ENCODE measurements at places on chromosomes 6 and 20.

- no peak for DNase-seq
Measured at GRCh38 chr20:12976720-12977309, 32.0 kb upstream of the SPTLC3 start.

DNA sequence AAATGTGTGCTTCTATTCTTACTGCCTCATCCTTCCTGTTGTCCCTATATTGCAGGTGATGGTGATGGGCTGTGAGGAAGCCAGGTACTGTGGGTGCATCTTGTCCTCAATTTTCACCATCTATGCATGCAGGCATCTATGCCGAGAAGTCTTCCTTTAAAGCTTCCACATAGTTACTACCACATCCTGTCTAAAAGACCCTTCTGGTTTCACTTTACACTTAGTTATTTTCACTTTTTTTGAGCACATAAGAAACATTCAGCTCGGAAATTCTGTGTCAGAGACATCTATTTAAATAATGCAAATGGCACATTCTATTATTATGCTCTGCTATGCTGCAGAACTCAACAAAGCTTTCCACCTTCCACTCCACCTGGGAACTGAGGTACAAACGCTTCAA, 28.2 kb upstream of the FABP7 start:
- DNase-seq, result no peak

DNA sequence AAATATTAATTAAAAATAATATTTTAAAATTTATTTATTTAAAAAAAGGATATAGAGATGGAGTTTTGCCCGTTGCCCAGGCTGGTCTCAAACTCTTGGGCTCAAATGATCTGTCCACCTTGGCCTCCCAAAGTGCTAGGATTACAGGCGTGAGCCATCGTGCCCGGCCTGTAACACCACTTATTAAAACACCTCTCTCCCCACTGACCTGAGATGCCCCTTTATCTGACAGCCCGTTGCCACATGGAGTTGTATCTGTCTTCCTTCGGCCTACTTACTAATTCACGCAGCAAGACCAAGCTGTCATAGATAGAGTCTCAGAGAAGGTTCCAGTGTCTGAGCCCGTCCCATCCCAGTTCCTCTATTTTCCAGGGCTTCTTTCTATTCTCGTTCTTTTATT, 30.7 kb downstream of the KIF25 start:
- no peak for DNase-seq

DNA sequence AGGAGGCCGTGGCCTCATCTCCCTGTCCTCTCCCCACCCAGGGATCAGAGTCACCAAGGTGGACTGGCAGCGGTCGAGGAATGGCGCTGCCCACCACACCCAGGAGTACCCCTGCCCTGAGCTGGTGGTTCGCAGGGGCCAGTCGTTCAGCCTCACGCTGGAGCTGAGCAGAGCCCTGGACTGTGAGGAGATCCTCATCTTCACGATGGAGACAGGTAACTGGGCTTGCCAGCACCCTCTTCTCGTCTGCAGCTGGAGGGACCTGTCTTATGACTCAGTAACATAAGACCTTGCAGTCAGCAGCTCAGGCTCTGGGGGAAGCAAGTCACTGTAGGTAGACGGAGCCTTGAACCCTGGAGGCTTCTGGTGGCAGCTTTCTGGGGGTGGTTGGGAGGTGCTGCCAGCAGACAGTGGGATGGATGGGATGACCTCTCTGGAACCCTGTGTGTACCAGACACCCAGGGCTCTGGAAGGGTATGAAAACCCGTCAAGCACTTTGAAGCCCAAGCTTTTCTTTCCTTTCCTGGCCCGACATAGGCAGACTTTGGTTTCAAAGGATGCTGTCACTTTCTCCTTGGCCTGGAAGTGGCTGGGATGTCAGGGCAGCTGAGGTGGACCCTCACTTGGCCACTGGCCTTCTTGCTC, 13.8 kb downstream of the TGM6 start:
- no peak for DNase-seq

GRCh38 chr6:6007366-6008088, 802 bp upstream of the NRN1 start:
- DNase-seq, result no peak

GRCh38 chr6:44247338-44248302, 719 bp downstream of the HSP90AB1 start:
- peak; percentile 73 for DNase-seq

DNA sequence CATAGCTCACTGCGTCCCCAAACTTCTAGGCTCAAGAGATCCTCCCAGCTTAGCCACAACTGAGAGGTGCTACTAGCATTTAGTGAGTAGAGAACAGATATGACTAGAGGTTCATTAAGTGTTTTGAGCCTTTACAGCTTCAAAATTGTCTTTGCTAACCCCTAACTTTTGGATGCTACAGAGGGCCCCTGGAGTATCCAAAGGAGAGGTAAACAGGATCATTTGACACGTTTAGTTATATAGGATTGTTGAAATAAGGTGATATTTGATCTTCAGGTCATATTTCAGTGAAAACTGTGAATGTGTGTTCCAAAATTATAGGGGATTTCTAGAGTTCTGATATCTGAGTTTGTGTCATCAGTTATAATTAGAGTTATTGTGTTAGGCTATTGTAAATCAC, 19.2 kb upstream of the HFE start:
- DNase-seq, result no peak

- DNase-seq, result no peak
Measured at GRCh38 chr20:51678026-51678697, 90.0 kb downstream of the ATP9A start.

GRCh38 chr20:43728686-43729255, 2.0 kb upstream of the GTSF1L start:
- DNase-seq, result no peak

GRCh38 chr6:17169291-17169690, 67.4 kb downstream of the STMND1 start:
- no peak for DNase-seq

DNA sequence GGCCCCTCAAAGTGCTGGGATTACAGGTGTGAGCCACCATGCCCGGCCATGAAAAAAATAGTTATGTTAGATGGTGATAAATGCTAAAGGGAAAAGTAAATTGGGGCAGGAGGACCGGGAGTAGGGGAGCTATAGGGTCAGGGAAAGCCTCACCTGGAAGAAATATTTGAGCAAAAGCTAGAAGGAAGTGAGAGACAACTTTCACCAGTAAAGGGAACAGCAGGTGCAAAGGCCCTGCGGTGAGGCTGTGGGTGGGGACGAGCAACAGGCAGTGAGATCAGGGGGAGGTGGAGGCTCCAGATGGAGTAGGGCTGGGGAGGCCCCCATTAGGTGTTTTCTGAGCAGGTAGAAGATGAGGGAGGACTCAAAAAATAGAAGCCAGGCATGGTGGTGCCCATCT, 16.0 kb downstream of the BCAS4 start:
- DNase-seq, result no peak

GRCh38 chr6:89562093-89562973, 76.2 kb downstream of the LYRM2 start:
- DNase-seq, result no peak

DNA sequence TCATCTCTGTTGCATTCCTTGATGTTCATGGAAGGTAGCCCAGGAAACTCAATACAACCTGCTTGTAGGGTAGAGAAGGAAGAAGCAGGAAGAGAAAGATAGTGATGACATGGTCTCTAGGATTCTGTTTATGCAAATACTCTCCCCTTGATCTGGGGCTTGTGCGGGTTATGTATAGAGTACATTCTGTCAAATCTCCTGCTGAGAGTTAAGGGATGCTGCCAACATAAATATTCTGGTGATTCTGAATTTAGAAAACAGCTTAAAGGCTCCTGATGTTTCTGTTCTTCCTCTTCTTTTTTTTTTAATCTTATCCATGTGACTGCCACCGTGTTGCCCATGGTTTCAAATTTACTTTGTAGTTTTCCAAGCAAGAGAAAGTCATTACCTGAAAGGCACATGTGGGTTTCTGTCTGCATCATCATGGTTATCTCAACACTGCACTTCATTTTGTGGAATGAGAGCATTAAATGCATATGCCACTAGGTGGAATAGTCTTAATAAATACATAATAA, 150.6 kb downstream of the RPS12 start:
- DNase-seq, result no peak

- DNase-seq, result no peak
Measured at GRCh38 chr6:45474376-45474775, 96.6 kb upstream of the SUPT3H start.

DNA sequence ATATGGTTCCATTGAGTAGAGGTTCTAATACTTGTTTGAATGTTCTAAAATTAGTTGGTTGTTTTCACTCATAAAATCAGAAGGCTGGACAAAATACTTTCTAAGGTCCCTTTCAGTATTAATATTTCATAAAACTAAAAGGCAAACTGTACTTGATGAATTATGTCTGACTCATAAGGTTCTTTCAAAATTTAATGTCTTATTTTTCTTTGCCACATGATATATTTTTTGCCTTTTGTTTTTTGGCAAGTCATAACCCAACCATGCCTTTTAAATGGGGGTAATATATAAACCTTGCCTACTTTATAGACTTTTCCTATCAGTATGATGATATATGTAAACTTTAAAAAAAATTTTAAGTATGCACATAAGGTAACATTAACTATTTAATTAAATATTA, 244.7 kb downstream of the PTPRK start:
- DNase-seq, result no peak

DNA sequence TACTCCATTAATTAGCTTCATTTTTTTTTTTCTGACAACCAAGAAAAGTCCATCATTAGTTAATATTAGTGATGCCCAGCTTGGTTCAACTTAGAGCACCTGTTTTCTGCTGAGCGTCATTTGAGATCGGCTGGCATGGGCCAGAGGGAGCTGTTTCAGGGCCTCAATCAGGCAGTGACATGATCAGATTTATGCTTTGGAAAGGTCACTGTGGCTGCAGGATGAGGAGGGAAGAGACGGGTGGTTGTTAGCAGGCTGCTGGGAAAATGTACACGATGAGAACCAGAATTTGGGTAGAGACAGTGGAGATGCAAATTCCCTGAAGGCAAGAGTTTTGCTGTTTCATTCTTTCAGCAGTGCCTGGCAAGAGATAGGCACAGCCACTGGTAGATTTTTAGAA, 4.4 kb upstream of the STX16 start:
- no peak for DNase-seq

DNA sequence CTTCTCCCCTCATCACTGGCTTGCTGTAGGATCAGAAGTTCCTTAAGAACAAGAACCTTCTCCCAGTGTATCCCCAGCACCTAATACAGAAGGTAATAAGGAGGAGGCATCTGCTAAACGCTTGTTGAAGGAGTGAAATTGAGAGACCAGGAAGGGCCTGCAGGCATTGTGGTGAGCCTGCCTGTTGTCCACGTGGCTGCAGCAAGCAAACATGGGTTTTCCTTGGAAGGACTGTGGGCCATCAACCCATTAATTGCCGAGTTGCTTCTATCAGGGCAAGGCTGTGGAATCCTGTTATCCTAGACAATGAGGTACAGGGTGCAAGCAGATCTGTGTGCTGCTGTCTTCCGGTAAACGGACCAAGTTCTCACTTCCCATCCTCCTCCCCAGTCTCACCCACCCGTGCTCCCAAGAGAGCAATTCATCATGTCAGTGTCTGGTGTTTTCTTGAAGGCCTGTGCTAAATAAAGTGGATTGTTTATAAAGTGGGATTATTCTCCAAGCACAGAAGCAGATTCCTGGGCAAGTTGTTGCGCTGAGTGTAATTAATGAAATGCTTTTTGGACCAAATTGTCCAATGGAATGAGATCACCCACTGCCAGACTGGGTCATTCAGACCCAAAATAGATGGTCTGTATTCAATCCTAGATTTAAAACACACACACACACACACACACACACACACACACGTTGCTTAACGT, 164.6 kb upstream of the CDYL start:
- DNase-seq, result no peak

DNA sequence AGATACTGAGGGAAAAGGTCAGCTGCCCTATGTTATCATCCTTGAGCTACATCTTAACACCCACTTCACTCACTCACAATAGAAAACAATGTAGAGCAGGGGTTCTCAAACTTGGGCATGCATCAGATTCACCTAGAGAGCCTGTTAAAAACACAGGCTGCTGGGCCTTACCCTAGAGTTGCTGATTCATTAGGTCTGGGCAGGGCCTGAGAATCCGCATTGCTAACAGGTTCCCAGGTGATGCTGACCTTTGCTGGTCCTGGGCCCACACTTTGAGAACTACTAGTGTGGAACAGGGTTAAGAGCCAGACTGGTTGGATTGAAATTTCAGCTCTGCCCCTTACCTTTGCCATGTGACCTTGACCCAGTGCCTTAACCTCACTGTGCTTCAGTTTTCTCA, 25.1 kb downstream of the RSPO4 start:
- no peak for DNase-seq

DNA sequence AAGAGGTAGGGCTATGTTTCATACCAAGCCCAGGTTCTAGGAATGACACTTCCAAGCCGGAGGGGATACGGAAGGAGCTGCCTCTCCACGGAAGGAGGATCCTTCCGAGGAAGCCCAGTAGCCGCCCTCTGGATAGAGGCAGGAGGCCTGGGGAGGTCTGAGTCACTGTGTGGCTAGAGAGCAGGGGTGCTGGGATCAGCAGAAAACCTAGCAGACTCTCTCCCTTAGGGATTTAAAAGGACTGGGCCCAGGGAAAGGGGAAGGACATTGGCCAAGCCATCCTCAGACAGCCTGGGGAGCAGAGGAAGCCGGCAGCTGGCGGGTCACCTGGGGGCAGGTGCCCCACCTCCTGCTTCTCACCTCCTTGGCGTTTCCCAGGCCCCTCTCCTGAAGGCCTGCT, 36.6 kb upstream of the NFATC2 start:
- no peak for DNase-seq

- no peak for DNase-seq
Measured at GRCh38 chr6:165098165-165098564, 211.2 kb downstream of the C6orf118 start.

DNA sequence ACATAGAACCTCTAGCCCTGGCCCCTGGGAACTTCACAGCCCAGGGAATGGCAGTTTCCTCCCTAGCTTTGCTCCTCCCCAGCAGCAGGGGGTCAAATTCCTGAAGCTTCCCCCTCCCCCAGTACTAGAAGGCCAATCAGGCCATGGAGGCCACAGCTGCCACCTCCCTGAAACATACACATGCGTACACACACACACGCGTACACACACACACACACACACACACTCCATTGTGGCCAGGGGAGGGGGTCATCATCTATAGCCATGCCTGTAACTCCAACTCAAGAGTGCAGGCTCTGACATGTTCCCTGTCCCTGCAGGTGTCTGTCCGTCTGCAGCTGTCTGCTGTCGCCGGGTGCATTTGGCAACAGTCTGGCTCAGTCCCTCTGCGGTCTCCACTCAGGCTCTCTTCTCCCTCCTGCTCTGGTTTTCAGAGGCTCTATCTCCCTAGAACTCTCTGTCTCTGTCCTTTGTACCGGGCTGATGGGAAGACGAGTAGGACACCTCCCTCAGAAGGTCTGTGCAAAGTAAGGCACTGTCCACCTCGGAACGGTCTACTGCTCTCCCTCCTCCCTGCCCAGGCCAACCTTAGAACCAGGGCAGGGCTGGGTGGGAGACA, 1.4 kb downstream of the LRFN2 start:
- no peak for DNase-seq

- DNase-seq, result no peak
Measured at GRCh38 chr6:154567695-154568220, 57.3 kb upstream of the CNKSR3 start.

Measured in stimulated activated CD8-positive, alpha-beta memory T cell treated with anti-CD3 and anti-CD28 coated beads, Interleukin-2, amount 100 ng/mL, for 48 hours (primary cell).